SW480 (cell line): ENCODE measurements at places on chromosomes 5 and 9.

DNA sequence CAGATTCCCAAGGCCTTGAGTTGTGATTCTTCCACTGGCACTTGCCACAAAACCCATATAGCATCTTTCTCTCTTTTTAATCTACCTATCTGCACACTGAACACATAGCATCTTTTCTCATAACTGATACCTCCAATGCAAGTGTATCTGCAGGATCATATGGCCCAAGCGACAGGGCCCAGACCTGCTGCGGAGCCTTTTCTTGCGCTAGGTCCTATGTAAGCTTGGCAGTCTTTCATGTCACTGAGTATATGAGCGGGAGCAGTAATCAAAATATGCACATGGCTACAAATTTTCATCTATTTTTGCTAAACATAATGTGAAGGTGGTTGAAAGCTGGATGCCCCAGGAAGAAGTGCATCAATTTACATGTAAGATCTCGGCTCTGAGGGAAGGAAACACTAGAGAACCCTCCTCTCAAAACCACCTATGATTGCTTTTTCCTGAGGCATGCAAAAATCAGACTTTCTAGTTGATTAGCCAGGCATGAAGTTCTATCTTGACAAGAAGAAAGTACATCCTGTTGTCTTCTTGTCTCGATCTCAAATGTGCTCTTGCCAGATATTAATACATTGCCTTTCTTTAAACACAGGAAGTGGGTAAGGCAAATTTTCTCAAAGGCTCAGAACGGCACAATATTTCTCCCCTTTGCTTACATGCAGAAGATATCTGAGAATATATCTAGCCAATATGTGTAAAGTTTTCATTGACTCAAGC, 26.9 kb upstream of the CEMIP2 start:
- no peak for DNase-seq

GRCh38 chr9:137126786-137127185, 12.2 kb upstream of the GRIN1 start:
- DNase-seq, result no peak

GRCh38 chr5:37189355-37189754, 59.8 kb downstream of the CPLANE1 start:
- DNase-seq, result no peak

DNA sequence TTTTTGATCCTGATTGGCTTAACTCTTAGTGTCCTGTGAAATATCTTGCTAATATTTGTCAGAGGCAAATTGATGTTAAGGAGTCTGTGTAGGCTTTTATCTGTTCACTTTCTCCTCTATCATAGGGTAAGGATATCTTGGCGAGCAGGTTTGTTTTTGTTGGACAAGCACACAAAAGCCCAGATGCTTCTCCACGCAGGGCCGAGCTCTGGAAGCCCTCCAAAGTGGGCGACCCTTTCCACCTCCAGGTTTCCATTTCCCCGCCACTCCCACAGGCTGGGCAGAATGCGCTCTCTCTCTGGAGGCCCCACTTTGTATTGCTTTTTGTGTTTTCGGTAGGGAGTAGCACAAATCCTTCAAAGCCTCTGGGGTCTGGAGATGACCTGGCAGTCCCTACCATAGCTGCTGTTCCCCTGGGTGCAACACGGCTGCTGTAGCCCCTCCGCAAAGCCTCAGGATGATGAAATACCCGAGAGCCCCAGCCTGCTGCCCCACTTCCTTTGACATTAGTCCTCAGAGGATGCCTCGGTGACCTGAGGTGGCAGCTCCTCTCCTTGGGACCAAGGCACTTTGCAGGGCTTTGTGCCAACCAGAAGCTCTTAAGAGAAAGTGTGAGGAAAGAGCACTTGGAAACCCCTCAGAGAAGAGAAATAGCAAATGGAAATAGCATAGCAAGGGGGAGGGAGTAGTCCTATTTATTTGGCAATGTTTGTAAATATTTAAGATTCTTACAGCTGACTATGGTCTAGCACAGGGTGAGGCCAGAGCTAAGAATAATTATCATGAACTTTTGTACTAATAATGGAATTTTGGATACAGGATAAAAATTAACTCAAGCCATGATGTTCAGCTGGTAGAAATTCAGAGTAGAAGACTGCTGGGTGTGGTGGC, 122.8 kb downstream of the ARHGEF28 start:
- DNase-seq, result no peak

GRCh38 chr5:137507150-137507549, 8.0 kb upstream of the SPOCK1 start:
- DNase-seq, result no peak

DNA sequence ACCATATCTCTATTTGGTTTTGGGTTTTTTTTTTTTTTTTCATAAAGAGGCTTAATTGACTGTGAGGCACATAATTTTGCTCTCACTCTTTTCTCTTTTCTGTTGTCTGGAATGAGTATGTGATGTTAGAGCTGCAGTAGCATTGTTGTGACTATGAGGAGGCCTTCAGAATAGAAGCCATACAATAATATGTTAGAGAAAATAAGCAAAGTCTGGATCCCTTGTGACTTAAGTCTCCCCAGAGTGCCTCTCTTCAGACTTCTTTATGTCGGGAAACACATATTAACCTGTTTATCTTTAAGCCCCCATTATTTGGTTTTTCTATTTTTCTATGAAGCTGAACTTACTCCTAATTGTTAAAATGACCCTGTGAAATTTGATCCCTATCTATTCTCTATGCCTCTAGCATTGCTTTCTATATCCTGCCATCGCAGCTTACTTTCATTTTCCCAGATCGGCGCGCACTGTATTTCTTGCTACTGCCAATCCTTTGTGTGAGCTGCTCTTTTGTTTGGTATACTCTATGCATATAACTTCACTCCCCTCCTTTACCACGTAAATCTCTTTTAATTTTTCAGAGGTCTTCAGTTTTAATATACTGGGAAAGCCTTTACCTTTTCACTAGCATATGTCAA, 372.5 kb upstream of the KCNN2 start:
- DNase-seq, result no peak

DNA sequence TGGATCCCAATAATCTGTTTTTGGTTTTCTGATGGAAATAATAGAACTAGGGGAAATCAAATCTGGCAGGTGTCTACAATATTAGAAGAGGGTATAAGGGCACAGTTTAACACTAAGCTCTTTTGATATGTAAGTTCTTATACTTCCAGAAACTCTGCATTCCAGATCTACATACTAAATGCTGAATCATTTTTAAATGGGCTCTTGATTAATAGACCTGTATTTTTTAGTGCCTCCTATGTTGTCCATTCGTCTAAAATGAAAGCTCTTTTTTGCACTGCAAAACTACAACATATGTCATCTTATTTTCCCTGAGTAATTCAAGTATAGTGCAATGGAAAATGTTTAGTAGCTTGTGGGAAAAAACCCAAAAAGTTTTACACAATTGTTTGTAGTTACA, 44.2 kb downstream of the NR6A1 start:
- no peak for DNase-seq

DNA sequence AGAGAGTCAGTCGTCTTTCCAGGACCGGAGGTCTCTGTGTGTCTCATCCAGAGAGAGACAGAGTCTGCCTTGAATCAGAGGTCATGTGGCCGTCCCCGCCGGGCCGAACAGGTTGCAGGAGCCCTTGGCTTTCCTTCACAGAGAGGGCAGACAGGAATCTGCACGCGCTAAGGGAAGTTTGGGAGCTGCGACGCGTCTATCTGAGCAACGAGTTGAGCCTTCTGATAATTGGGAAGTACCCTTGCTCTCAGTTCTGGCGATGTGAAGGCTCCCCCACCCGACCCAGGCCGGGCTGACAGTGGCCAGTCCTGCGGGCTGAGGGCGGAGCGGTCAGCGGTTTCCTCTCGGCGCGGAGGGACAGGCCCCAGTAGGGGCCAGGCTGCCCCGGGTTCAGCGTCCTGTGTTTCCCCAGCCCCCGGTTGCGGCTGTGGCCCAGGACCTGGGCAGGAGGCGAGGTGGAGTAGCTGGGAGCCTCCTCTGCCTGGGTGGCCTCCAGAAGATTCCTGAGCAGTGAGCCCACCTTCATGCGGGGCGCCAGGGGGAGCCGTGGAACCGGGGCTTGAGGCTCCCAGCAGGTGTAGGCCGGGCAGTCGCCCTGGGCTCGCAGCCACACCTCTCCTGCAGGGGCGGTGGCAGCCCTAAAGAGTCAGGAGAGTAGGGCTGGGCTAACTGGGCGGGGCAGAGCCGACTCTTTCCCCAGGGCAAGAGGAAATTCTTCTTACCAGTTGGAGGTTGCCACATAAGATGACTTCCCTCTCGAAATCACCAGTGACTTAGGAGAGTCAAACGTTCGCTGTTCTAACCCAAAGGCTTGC, 13.9 kb downstream of the NR2F1 start:
- DNase-seq, result peak; percentile 38

- DNase-seq, result peak; percentile 40
Observed at GRCh38 chr5:151684690-151685361, 1.9 kb downstream of the SPARC start.

DNA sequence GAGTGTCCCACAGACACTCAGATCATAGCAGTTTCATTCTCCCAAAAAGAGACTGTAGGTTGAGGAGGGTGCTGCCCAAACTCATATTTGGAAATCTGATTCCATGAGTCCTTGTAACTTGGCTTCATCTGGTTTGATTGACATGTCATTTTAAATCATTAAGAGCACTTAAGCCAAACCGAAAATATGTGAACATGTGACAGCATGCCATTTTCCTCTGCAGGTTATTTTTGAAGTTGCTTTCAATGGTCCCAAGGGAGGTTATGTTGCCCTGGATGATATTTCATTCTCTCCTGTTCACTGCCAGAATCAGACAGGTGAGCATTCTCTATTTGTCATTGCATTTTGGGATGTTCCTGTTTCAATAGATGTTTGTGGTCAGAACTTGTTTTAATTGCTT, 87.6 kb downstream of the MAMDC2 start:
- DNase-seq, result peak; percentile 9

DNA sequence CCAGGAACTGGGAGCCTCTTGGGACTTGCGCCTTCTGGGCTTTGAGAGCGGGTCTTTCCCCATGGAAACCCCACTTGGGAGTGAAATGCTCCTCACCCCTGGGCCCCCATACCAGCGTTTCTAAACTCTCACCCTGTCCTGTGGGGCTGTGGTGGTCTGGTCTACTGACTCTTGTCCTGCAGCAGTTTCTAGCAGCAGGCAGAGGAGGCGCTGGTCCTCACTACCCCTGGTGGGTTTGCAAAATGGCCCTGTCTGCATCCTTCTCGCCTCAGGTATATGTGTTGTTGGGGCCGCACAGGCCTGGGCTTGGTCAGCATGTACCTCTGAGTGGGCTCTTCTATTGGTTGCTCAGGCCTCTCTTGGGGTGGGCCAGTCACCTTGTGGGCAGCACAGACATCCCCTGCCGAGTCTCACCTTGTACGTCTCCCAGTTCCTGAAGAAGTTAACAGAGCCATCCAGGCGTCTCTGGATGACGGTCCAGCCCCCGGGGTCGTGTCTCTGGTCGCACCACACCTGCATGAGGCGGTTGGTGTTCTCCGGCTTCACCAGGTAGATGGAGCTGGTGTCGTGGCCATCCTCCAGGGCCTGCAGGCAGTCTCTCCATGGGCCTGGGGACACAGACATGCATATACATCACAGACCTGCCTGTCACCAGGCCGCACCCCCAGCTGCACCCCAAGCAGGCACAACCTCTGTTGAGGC, 29.0 kb downstream of the ANGPTL2 start:
- DNase-seq, result no peak

DNA sequence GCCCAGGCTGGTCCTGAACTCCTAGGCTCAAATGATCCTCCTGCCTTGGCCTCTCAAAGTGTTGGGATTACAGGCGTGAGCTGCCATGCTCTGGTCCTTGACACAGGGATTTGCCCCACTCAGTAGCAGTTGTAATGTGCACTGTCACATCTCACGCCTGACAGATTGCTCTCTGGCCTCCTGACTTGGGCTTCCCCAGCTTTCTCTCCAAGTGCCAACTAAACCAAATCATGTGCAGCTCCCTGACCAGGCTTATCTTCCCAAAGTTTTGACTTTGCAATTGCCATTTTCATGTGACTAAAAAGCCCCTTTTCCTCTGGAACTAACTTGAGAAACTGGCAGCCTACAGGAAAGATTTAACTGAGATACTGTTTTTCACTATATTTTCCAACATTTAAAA, 10.7 kb downstream of the RPL26L1 start:
- no peak for DNase-seq

DNA sequence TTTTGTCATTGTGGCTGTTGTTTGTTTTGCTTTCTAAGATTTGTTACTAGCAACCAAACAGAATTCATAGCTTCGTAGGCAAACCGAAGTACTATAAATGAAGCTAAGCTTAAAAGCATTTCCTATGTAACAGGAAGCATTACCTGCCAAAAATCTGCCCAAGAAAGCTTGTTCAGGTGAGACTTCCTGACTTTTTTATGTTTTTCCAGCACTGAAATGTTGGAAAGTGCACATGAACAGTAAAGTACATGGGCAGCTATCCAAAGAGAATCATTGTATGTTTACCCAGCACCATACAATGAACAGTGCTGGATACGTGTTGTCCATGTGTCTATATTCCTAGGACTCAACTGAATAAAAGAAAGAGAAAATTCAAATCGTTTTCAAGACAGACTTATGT, 247.1 kb downstream of the NFIB start:
- no peak for DNase-seq

GRCh38 chr9:16312116-16312515, 558.4 kb downstream of the BNC2 start:
- no peak for DNase-seq

DNA sequence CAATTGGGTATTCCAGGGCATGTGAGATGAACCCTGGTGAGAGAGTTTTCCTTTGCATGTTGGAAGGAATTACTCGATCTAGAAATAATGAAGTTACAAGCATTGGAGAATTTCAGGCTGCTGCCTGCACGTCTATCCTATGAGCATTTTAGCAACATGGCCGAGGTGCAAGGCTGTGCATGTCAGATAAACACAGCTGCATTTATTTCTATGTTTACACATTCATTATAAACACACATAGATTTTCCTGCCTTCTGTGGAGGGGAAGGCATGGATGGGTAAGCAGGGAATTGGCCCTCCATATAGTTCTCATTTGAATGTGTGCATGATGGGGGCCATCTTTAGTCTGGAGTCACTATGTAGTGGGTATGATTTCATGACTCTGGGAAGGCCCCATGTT, 42.3 kb downstream of the AOPEP start:
- no peak for DNase-seq

GRCh38 chr5:141633871-141634561, 2.6 kb downstream of the HDAC3 start:
- DNase-seq, result no peak

- DNase-seq, result no peak
Observed at GRCh38 chr9:132135456-132135855, 26.4 kb upstream of the NTNG2 start.

GRCh38 chr5:10913181-10913810, 152.3 kb upstream of the DAP start:
- no peak for DNase-seq

DNA sequence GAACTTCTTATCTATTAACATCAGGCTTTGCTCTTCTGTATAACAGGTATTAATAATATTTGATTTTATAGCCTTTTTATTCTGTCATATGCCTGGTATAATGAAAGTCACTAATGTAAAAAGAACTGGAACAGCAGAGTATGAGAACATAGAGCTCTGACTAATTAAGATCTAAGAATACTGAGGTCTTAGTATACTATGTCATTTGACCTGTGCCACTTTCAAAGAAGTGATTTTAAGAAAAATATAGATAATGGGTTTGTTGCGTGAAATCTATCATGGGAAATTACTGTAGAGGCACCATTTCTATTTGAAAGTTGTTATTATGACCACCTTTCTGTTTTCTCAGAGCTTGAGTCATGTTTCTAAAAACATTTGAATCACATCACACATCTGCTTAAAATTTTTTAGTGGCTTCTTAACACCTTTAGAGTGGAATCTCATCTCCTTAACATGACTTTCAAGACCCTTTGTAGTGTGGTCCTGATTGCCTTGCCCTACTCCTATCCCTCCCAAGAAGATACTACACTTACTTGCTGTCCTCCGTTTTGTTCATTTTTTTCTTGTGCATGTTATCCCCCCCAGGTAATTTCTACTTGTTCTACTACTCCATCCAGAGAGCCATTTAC, 14.3 kb downstream of the WDR36 start:
- DNase-seq, result no peak
